Heart left ventricle (tissue), 16 donors: ENCODE measurements at places on chromosomes 12 and 14.

DNA sequence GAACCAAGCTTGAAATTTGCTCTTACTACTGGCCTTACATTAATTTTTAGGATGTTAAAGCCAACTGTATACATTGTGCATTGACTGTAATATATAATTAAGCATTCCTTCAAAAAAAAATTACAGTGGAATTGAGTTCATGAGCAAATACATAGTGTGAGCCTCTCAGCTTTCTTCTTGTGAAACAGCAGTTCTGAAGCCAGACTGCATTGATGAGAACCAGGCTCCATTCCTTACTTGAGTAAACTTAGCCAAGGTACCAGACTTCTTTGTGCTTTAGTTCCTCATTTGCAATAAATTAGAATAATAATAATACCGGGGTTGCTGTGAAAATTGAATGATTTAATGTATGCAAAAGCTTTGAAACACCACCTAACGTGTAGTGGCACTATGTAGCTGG lies 169.5 kb downstream of the ANO4 start:
- no peak for DNase-seq

DNA sequence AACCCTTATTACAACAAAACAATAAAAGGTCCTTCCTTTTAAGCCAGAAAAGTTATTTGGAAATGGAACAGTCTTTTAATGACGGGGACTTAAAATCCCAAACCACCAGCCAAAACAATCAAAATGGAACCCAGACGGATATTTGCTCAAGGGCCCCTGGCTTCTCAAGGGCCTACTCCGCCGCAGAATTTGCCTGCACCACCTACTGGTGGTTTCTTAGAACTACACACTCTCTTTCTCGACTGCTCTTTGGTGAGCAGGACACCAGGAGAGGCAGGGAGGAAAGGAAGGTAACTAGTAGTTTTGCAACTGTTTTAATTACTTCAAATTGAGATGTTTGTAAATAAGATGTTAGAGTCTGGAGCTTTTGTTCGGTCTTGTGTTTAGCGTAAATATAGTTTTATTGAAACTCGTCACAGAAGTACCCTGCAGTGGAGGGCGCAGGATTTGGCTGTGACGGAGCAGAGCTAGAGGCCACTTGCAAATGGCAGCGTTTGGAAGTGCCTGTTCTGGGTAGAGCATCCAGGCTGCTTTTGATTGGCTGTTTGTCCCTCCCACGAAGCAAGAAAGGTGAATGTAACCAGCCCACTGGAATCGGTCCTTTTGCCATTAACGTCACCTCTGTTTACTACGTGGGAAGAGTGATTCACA lies 238.5 kb downstream of the CACNA1C start:
- DNase-seq, result no peak

DNA sequence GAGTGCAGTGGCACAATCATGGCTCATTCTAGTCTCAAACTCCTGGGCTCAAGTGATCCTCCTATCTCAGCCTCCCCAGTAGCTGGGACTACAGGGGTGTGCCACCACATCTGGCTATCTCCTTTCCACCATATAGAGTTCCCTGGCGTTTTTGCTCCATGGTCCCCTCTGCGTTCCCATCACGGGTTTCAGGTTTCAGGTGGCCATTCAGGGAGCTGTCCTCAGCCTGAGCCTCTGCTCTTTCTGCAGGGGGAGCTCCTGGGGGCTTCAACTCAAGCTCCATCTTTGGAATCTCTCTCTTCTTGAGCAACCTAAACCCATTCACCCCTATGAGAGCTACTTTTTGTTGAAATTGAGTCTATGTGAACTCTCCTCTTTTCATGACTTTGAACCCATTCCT lies 11.6 kb downstream of the SMIM41 start:
- DNase-seq, result no peak

DNA sequence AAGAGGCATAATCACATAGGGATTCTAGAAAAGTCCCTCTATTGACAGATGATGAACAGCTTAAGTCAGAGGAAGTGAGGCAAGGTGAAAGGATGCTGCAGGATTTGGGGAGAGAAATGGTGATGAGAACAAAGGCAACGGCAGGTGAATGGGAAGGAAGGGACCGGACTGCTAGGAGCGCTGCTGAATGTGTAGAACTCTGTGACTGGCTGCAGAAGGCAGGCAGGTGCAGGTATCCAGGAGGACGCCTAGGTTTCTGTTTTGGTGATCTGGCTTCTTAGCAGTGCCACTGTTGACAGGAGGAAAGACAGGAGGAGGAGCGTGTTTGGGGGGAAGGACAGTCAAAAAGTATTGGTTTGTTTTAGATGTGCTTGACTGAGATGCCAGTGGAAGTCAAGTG lies 58.4 kb upstream of the TTC7B start:
- no peak for DNase-seq

DNA sequence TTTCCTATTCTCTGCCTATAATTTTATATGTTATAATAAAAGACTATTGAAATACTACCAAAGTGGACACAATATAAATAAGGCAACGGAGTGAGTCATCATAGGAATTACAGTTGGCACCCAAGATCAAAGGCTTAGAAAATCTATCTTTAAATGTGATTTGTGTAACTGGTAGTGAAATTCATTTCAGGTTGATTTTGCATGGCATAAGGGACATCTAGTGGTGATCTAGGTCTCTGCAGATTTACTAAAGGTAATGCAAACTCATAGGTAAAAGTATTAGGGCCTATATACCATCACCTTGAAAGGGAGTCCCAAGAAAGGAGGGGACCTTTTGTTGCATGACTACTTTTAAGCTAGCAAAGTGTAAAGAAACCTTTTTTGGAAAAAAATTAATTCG lies 527.2 kb downstream of the NRXN3 start:
- no peak for DNase-seq

DNA sequence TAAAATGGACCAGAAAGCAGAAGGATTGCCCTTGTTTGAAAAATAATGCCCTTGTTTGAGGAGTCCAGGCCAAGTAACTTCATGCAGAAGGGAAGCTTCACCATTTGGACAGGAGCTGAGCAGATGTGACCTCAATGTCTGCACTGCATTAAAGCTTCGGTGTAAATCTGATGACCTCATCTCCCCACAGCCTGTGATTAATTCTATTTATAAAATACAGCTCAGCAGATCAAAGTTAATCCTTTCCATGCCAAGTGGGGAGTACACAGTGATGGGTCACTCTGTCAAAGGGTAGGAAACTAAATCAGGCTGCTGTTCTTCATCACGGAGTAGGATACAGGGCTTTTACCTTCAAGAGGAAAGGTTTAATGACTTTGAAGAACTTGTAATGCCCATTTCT lies 533.7 kb downstream of the RPS29 start:
- DNase-seq, result no peak

GRCh38 chr14:33317675-33318074 lies 379.0 kb downstream of the NPAS3 start:
- no peak for DNase-seq

GRCh38 chr12:130086248-130086647 lies 76.0 kb upstream of the FZD10 start:
- no peak for DNase-seq

GRCh38 chr12:90299121-90299520 lies 590.5 kb upstream of the ATP2B1 start:
- DNase-seq, result no peak

GRCh38 chr12:80749456-80749855 lies 32.7 kb downstream of the MYF5 start:
- no peak for DNase-seq
